ENCODE measurements at places on chromosomes 12 and 14.

GRCh38 chr12:1890119-1890703, 28.2 kb downstream of the CACNA2D4 start:
- DNase-seq: no peak

DNA sequence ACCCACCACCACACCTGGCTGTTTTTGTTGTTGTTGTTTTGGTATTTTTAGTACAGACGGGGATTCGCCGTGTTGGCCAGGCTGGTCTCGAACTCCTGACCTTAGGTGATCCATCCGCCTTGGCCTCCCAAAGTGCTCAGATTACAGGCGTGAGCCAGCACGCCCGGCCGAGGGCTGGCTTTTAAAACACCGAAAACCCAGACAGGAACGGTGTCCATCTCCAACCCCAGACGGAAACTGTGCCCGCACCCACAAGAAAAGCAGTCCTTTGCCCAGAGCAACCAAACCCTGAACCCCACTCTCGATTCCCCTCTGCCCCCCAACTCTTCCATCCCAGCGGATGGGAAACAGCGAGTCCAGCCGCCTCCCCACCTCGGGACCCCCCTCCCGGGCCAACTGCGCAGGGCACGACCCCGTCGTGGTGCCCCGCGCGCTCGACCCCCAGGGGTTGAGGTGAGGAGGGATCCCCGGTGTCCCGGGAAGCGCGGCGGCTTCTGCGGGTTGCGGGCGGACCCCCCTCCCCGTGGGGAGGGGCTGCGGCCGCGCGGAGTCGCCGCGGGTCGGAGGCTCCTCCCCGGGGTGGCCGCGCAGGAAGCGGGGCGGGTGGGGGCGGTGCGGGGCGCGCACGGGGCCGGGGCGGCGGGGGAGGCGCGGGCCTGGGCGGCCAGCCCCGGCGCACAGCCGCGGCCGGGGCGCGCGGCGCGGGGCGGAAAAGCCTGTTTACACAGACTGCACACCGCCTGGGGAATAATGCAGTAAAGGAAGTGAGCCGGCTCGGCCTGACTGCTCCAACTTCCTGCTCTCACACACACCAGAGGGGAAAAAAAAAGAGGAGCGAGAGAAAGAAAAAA, at the start of gene ELK3:
Gene ELK3 (plus strand): TSS at position 651 of the 851 bp plus-strand sequence.
- DNase-seq: peak; percentile 37

DNA sequence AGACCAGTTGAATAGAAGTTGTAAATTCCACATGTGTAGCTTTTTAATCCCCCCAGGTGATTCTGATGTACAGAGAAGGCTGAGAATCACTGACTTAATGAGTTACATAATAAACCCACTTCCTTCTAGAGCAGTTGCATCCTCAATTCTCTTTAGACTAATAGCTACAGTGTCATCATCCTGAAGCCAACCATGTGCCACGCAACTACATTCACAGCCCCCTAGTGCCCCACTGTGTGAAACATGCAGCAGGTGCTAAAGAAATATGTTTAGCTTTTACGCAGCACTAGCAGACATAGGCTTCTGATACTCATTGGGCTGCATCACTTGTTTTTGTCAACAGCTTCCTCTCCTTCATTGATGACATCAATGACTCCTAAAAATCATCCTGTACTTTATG, 1168.3 kb downstream of the BCL11B start:
- DNase-seq: no peak

DNA sequence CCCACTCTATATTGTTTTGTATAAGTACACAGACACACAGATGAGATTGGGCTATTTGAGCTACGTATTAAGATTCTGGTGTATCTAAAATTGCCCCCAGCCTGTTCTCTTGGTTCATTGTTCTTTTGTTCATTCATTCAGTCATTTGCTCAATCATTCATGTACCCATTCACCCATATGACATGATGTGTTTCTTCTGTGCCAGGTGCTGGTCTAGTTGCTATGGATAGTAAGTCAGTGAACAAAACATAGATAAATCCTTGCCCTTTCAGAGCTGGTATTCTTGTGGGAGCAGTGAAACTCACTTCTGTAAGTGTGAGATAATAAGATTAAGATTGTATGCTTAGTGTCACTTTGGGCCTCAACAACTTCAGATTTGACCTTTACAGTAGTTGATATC, 191.3 kb downstream of the TMTC2 start:
- no peak for DNase-seq

DNA sequence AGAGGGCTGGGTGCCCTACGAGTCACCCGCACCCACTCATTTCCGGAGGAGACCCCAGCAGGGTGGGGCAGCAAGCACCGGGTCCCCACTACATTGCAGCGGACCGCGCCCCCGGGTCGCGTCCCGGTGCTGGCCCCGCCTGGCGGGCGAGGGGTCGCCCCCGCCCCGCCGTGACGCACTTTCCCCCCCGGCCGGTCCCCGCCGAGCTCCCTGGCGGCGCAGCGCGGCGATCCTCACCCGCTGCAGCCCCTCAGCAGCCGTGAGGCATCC, 106.1 kb downstream of the PRICKLE1 start:
- peak; percentile 45 for DNase-seq

- no peak for DNase-seq
These were observed 3.9 kb upstream of the BTG1 start for GRCh38 chr12:92149563-92149962.

DNA sequence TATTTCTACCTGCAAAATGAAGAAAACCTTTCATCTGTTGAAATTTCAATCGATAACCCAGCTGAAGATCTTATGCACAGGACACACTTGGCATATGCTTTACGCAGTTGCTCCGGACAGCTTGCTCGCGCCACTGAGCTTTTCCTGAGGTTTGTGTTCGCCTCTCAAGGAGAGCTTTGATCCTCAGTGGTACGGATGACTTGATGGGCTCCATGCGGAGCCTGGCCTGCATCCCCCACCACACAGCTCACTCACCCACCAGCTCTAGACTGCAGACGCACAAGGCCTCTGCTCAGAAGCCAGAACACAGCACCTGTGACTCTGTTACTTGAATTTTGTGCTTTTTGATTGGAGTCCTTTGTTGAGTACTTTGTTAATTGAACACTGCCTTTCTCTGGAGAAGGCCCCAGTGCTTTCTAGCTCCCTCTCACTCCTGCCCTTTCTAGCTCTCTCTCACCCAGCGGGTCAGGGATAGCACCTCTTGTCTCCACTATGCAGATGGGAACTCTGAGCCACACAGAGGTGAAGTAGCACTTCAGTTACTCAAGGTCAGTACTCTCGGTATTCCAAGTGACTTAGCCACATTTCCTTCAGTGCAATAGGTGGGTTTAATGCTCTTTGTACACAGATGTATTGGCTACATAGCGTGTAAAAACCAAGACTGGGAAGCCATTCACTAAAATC, 52.1 kb downstream of the TBC1D30 start:
- no peak for DNase-seq

GRCh38 chr12:32661706-32662105, 17.4 kb upstream of the DNM1L start:
- no peak for DNase-seq
